A549 treated with GW870086 at 1 μM for 4 hours (cell line): ENCODE measurements at places on chromosomes 5 and 9. TPM values are rescaled to one million over a fixed set of nuclear protein-coding genes. Genes with fewer than 3 reads are reported as not detected.

IL9 gene
- total RNA-seq = not detected in 5 replicates

SLIT3 gene
- total RNA-seq = 13.4 to 18.4 TPM (median 16.4 TPM) in 5 replicates

GPR150 gene
- 0.08 to 0.27 TPM (median 0.21 TPM) in 3 of 5 replicates, not detected in the others for total RNA-seq

GRM6 gene
- total RNA-seq = not detected in 5 replicates

LRRC70 gene
- 0.07 to 0.32 TPM (median 0.16 TPM) in 5 replicates for total RNA-seq

NMUR2 gene
- 0.08 to 0.13 TPM in 2 of 5 replicates, not detected in the others for total RNA-seq

ORM2 gene
- total RNA-seq = not detected in 5 replicates

PCDHGA1 gene
- 0.29 to 0.38 TPM (median 0.32 TPM) in 5 replicates for total RNA-seq

KIF27 gene
- total RNA-seq = 1.00 to 1.1 TPM (median 1.0 TPM) in 5 replicates

KIAA1958 gene
- 1.5 to 2.6 TPM (median 2.1 TPM) in 5 replicates for total RNA-seq

CEL gene
- 0.46 to 0.71 TPM (median 0.63 TPM) in 5 replicates for total RNA-seq

TAF11L12 gene
- 0.14 TPM in 1 of 5 replicates, not detected in the others for total RNA-seq

PPIC gene
- total RNA-seq = 16.5 to 17.7 TPM (median 16.6 TPM) in 5 replicates

ADGRV1 gene
- total RNA-seq = 0.46 to 1.3 TPM (median 0.83 TPM) in 5 replicates

STK32A gene
- 0.19 to 0.62 TPM (median 0.55 TPM) in 5 replicates for total RNA-seq

COL27A1 gene
- 8.5 to 11.8 TPM (median 10.8 TPM) in 5 replicates for total RNA-seq

SPINK4 gene
- total RNA-seq = not detected in 5 replicates

ATG10 gene
- 8.2 to 9.8 TPM (median 8.8 TPM) in 5 replicates for total RNA-seq

KIF24 gene
- total RNA-seq = 2.7 to 3.8 TPM (median 3.2 TPM) in 5 replicates

SNX24 gene
- 18.3 to 23.8 TPM (median 23.1 TPM) in 5 replicates for total RNA-seq

TGFBI gene
- total RNA-seq = 1,294 to 1,839 TPM (median 1,618 TPM) in 5 replicates

RFX3 gene
- 0.89 to 2.1 TPM (median 1.6 TPM) in 5 replicates for total RNA-seq

ELAVL2 gene
- 0.06 to 0.16 TPM in 2 of 5 replicates, not detected in the others for total RNA-seq

PCDHGA10 gene
- total RNA-seq = 0.02 TPM in 1 of 5 replicates, not detected in the others

PCDHGA4 gene
- total RNA-seq = 0.07 to 0.18 TPM (median 0.14 TPM) in 5 replicates

PHF24 gene
- 0.07 to 0.29 TPM (median 0.16 TPM) in 5 replicates for total RNA-seq

ZNF454 gene
- total RNA-seq = not detected in 5 replicates

PALM2AKAP2 gene
- 0.09 to 0.68 TPM (median 0.14 TPM) in 5 replicates for total RNA-seq

SLC24A2 gene
- not detected in 5 replicates for total RNA-seq

FAM151B gene
- total RNA-seq = 1.2 to 2.9 TPM (median 1.6 TPM) in 5 replicates

FAM221B gene
- total RNA-seq = not detected in 5 replicates

ROPN1L gene
- 2.0 to 2.9 TPM (median 2.3 TPM) in 5 replicates for total RNA-seq

IFNA21 gene
- not detected in 5 replicates for total RNA-seq

ERGIC1 gene
- total RNA-seq = 266 to 331 TPM (median 307 TPM) in 5 replicates

OTP gene
- 0.06 to 0.13 TPM (median 0.09 TPM) in 4 of 5 replicates, not detected in the other for total RNA-seq

BTNL8 gene
- total RNA-seq = not detected in 5 replicates

FBP2 gene
- not detected in 5 replicates for total RNA-seq
